ENCODE measurements at places on chromosomes 12 and 14.

DNA sequence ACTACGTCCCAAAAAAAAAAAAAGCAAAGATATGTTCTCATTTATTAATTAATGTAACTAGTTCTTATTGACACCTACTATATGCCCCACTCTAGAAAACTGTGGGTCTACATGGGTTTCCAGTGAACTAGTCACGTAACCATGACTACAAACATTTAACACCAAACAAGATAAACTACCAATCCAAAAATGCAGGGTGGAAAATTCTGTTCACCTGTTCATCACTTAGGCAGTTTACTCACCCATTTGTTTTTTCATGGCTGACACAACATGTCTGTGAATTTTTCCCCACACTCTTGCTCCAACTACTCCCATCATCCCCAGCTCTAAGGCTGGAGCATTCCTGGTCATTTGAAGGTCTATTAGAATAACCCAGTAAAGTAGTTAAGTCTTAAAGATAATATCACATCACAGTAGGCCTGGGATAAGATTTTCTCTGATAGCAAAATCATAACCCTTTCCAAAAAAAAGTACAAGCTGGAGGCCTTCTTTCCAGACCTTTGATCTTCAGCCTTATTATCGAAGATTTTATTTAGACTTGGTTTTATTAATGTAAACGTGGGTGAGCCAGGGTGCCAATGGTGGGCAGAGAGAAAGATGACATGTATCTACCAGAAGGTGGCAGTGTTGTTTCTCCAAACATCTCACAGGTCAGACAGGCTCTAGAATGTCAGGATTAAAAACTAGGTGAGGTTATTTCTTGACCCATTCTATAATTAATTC, 61.6 kb upstream of the DAAM1 start:
- DNase-seq = no peak

DNA sequence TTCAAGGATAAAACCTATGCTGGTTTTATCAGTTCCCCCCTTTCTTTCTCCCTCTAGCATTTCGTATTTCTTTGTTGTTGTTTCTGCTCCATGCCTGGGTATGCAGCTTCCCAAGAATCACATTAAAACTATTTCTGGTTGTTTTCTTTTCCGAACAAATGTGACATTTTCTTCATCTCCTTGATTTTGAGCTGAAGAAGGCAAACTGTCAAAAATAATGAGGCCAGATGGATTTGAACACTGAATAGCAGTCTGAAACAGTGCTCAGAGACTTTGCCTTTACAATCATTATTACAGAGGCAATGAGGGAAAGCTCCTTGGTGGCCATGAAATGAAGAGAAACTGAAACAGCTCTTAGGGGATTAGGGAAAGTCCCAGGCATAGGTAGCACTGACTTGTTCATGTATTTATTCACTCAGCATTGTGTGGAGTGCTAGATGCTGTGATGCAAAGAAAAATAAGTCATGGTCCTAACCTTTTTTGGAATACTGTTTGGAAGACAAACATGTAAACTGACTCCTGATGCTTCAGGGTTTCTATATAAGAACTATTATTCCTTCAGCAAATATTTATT, 319.5 kb downstream of the FUT8 start:
- DNase-seq = no peak

GRCh38 chr14:53054457-53054856, 98.7 kb downstream of the DDHD1 start:
- DNase-seq = no peak

- no peak for DNase-seq
These were observed 150.7 kb downstream of the CAND1 start for GRCh38 chr12:67419810-67420209.

GRCh38 chr14:20781803-20782202, 735 bp downstream of the RNASE6 start:
- no peak for DNase-seq

DNA sequence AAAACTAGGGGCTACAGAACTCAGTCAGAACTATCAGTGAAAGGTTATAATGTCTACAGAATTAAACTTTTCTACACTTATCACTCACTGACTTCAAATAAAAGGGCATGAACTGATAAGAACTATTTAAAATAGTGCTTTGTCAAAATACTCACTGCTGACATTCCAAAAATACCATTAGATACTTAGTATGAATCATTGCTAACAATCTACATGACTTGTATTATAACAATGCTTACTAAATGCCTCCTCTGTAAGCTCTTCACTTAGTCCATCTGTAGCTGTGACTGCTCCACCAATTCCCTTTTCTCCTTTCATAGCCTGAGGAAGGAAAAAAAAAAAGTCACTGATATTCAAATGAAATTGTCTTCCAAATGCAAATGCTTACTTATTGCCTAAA, 17.0 kb downstream of the NFYB start:
- DNase-seq = no peak

GRCh38 chr12:122352394-122352793, 70.1 kb downstream of the CLIP1 start:
- no peak for DNase-seq

DNA sequence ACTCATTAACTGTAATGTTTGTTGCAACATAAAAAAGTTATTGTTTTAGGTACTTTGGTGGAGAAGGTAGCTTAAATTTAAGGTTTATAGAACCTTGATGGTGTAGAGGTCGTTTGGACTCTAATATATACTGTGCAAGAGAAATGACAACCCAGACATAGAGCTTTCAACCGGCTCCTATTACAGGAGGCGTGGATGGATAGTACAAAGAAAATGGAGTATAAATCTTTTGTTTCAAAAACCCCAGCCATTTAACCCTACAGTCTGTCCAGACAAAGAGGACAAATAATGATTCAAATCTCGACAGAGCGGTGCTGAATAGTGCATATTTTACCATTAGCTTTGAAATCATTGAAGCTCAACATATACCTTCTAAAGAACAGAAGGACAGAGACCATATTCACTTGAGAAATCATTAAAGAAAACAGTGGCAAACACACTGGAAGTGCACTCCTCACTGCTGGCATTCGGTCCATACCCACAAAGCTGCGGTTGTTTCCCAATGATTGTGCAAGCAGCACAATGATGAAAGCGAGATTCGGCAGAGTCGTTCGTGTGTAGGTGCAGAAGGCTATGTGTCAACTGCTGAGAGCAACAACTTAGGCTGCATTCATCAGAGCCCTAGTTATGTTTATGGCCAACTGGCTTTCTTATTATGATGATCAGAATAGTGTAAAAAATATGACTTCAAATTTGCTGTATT, 688.6 kb downstream of the NOVA1 start:
- DNase-seq = no peak

DNA sequence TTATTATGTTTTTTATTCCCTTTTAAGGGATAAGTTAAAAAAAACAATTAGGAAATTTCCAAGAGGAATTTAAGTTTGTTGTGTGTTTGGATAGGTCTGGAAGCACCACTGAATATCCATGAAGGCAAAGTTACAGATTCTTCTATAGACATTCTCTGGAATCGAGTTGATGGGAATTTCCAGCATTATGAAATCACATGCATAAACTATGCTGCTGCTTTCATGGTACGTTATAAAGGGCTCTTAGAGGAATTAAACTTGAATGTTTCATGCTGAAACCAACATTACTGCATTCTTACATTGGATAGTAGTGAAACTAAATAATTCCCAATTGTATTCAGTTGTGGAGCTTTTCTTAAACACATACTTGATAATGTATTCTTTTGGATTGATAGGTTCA, 21.5 kb upstream of the PTPRQ start:
- DNase-seq = no peak

- peak; percentile 51 for DNase-seq
These were observed 49.5 kb downstream of the PPP2R5C start for GRCh38 chr14:101810897-101811621.

DNA sequence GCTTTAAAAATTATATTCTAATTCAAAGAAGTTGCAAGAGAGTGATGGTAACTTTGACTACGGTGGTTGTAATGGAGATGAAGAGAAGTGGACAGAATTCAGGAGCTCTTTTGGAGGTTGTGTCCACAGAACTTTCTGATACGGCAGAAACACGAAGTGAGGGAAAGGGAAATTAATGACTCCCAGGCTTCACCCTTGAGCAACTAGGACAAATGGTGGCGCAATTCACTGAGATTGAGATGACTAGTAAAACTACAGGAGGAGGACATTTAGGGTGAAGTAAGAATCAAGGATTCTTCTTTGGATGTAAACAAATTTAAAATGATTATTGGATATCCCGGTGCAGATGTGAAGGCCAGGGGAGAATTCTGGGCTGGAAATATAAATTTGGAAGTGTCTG, 212.6 kb downstream of the PTPRO start:
- no peak for DNase-seq

- DNase-seq = no peak
These were observed 276.6 kb upstream of the NAV3 start for GRCh38 chr12:77553976-77554619.

Measured in CD4-positive, alpha-beta memory T cell (primary cell).